ENCODE measurements at places on chromosomes 12 and 14.

DNA sequence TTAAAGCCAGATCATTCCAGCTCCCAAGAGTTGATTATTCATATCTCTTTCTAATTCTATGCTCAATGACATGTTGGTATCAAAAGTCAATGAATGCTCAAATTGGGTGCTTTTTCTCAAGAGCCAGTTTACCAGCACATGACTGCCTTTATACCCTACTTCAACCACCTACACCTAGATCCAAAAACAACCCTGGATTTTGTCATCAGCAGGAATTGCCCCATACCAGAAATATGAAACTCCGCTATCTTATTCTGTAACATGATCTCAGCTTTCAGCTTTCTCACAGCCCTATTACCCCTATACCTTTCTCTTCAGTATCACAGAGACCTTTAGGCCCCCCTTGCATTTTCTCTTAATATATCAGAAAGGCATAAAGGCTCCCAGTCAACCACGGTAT is 32.3 kb upstream of the ESR2 start:
- DNase-seq: no peak

DNA sequence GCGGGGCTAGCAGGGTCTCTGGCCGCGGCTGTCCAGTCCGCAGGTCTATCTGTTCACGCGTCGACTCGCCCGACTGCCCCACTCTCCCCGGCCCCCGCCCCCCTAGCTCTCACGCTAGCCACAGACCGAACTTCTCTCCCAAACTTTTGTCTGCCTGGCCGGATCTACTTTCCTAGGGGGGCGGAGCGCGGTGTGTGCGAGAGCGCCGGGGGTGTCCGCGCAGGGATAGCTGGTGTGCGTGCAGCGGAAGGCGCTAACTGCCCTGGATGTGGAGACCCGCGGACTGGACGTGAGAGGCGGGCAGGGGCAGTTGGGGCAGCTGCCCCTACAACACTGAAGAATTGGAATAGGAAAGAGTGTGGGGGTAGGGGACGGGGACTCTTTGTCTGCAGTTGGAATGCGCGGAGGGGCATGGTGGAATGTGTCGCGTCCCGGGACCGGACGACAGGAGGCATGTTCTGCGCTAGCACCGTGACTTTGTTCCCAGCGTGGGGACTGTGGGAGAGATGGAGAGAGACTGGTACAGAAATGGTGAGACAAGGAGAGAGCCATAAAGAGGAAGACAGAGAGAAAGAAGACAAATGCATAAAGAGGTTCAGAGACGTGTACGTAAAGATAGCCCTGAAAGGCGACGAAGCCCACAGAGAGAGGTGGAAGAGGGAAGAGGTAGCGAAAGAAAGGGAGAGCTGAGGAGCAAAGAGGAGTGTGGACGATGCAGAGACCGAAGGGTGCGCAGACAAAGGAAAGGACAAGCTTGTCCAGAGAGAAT is at the start of gene AJUBA:
Gene AJUBA (minus strand): TSS at position 75 of the 769 bp plus-strand sequence. CDS start 285 bp downstream, outside the sequence.
- peak; percentile 39 for DNase-seq

- DNase-seq: no peak
Measured at GRCh38 chr12:7015555-7016370, 2.5 kb downstream of the LPCAT3 start.

DNA sequence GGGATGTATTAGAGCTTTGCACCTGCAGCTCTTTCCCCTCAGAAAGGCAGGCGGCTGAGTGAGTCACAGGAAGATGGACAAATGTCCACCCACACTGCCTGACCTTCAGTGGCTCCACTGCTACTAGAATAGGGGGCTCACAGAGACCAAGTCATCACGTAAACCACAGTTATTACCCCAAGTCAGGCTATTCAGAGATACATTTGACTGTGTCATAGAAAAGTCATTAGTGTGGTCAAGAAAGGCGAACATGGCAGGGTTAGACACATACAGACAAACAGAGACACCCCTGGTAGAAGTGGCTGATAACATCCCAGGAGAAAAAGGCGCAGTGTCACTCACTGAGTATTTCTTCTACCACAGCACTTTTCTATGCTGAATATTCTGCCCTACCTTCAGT is 36.0 kb downstream of the GCH1 start:
- no peak for DNase-seq

DNA sequence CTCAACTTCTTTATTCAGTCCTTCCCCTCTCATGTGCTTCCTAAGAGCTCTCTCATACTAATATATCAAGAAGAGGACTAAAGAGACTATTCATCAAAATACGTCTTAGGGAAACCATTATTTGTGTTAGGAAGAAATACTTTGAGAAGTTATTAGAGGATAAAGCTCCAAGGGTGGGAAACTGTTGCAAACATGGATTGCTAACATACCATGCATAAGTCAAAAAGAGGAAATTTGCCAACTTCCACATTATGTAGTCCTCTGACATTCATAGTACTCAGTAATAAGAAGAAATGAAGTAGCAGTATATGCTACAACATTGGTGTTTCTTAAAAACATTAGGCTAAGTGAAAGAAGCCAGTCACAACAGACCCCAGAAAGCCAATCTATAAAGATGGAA is 128.8 kb upstream of the CLEC14A start:
- no peak for DNase-seq

DNA sequence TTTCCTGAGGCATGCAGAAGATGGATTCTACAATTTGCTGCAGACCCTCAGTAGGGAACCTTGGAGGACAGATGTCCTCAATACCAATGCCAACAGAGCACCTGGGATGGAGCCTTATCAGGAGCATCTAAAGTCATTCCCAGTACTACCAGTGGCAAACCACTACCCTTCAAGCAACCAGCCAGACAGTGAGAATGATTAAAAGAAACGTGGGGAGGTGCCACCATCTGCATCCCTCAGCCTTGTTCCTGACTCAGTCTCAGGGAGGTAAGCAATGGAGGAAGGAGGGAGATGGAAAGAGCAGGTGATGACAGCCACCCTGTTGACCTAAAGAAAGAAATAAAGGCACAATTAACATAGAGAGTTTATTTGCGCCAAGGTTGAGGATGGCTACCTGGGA is 175.2 kb upstream of the GRIN2B start:
- DNase-seq: no peak

- no peak for DNase-seq
Measured at GRCh38 chr14:69882915-69883314, 3.7 kb downstream of the SMOC1 start.

GRCh38 chr12:102423462-102423861 is 56.9 kb downstream of the IGF1 start:
- no peak for DNase-seq

DNA sequence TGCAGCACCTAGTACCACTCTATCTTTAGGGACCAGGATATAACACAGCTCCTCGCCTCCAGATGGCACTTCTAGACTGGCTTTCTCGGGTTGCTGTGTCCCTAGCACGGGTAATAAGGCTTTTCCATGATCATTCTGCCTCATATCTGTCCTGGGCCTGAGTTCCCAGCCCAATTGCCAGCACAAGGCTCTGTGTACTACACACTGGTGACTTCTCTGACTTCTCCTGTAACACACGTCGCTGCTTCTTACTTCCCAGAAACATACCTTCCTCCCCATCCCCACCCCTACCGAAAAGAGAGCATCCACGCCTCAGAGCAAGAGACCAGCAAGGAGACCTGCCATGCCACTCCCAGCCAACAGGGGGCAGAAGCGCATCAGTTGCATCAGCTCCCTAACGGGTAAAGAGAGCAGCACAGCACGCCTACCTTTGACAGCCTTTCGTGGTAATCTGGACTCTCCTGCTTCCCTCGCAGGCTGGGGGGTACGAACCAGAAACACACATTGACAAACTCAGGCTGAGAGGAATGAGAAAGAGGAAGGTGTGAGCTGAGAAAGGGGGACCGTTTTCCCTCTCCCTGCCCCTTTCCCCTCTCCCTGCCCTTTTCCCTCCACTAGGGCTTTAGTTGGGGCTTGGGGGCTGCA is 21.2 kb upstream of the ZNF740 start:
- peak; percentile 45 for DNase-seq

GRCh38 chr12:62910549-62911169 is 24.3 kb downstream of the PPM1H start:
- no peak for DNase-seq

- DNase-seq: peak; percentile 37
Measured at GRCh38 chr12:72110937-72111650, 161.1 kb upstream of the TRHDE start.

GRCh38 chr12:4962539-4963486 is 53.1 kb downstream of the KCNA1 start:
- peak; percentile 47 for DNase-seq

DNA sequence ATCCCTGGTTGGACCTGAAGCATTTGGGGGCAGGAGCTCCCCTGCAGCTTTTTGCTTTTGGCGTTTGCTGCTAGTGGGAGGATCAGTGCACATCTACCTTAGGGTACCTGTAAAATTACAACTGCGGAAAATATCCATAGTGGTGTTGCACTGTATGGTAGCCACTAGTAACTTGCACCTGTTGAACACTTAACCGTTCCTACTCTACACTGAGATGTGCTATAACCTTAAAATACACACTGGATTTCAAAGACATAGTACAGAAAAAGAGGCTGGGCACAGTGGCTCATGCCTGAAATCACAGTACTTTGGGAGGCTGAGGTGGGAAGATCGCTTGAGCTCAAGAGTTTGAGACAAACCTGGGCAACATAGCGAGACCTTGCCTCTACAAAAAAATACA is 2.9 kb downstream of the P2RX4 start:
- DNase-seq: no peak
